ENCODE measurements at places on chromosomes 11 and 22. TPM values are rescaled to one million over a fixed set of nuclear protein-coding genes. Genes with fewer than 3 reads are reported as not detected.

DNA sequence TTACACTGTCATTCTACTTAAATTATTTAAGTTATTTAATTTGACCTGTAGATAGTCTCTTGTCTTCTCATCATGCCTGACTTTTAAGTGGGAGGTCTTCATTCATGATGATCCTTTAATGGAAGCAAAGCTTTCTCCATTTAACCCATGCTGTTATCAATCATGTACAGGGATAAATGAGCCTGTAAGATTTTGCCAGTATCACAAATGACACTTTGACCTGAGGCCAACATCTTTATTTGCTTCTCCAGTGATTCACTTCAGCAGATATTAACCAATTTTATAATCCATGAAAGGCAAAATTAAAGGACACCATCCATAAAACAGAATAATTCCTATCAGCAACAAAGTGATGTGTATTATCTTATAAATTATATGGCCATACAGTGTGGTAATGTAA is 7.7 kb downstream of the CCDC73 start:
- DNase-seq = no peak

DNA sequence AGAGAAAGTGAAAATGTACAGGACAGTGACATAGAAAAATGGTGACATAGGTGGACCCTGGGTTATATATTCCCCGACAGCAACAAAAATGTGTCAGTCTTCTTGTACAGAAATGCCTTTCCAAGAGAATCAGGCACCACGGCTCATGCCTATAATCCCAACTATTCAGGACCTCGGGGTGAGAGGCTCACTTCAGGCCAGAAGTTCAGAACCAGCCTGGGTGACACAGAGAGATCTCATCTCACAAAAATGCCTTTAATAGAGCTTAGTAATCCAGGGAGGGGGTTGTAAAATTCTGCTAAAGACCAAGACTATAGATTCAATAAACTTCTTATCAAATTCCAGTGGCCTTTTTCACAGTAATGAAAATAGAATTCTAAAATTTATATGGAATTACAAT is 10.7 kb downstream of the ZNF195 start:
- no peak for DNase-seq

The EHBP1L1 gene
- 284 TPM for total RNA-seq

DNA sequence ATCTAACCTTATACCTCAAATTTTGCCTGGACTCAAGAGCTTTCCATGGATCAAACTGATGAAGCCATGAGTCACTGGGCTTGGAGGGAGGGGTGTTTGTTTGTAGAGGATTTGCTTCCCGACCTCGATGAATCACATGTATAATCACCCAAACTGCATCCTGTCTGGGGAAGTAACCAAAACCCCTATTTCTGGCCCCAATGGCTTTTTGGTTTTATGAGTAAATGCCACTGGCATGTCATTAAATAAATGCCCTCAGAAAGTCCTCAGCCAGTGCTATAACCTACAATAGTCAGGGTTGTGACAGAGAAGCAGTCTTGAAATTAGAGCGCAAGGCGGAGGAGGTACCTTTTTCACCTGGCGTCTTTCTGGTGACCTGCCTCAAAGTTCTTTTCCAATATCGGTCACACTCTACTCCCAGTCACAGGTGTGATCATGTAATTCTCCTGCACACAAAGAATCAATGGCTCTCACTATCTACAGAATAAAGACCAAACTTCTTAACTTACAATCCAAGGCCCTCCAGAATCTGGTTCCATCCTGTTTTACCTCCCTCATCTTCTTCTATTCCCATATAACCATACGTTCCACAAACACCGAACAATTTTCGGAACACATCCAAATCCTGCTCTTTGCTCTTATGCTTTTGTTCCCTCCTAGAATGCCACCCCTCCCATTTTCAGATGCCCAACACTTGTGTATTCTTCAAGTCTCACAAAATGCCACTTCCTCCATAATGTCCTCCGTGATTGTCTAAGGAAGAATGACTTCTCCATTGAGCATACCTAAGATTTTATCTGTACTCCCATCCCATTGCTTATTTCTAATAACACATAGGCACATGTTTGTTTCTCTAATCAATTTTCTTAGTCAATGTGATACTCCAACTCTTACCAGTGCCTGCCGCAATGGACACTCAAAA is 81.3 kb upstream of the BLID start:
- DNase-seq = no peak

DNA sequence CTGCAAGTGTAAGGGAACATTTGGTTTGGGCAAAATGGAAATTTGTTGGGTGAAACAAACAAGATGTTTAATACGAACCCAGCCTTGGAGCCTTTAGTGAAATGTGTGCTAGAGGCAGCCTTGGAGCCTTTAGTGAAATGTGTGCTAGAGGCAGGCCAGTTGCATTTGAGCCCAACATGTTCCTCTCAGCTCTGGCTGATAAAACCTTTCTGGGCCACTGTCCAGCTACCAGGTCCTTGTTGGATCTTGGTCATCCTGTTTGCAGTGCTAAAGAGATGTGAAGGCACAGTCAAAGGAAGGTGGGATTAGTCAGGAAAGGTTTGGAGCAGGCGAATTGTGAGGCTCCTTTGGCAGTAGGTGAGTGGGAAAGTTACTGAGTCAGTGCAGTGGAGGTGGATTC is 48.9 kb downstream of the CEP164 start:
- DNase-seq = no peak
